Fibroblast of lung (primary cell): ENCODE measurements at places on chromosomes 11 and 22. TPM values are rescaled to one million over a fixed set of nuclear protein-coding genes. Genes with fewer than 3 reads are reported as not detected.

Gene FAM227A
- total RNA-seq, result 0.66 and 0.77 TPM in 2 replicates

Gene FAM181B
- 0.17 TPM in 1 of 2 replicates, not detected in the other for total RNA-seq

Gene TEX54
- total RNA-seq, result not detected in 2 replicates

Gene SPI1
- total RNA-seq, result not detected in 2 replicates

Gene TRIM49
- total RNA-seq, result not detected in 2 replicates

Gene TOB2
- 19.5 and 20.6 TPM in 2 replicates for total RNA-seq
